ENCODE measurements at places on chromosomes 5 and 9.

DNA sequence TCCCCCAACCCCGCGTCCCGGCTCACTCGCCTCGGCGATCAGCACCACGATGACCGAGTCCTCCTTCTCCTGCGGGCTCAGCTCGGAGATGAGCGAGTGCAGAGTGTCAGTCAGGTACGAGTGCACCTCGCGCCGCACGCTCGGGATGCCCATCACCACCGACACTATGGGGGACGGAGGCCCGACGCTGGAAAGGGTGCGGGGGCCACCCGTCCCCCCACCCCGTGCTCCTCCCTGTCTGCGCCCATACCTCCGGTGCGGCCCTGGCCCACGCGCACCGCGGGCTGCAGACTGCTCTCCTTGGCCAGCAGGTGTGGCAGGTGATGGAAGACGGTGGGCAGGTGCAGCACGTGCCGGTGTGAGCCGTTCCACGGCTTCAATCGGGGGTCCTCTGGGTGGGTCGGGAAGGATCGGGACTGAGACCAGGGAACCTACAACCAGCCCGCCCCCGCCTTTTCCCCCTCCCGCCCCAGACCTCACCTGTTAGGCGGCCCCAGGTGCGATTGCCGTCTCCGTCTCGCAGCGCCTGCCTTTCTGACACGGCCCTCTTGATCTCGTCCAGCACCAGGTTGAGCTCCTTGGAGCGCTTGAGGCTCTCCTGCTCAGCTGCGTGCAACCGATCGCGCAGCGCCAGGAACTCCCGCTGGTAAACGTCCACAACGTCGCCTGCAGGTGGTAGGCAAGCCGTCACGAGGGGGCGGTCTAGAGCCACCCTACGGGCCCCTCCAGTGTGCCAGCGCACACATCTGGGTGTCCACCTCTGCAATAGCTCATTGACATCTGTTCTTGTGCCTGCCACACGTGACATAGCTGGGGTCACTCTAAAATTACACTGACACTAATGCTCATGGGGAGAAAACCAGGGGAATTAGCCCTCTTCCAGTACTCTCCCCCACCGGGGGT is 5.1 kb downstream of the MGAT4B start:
- no peak for DNase-seq

GRCh38 chr5:179139936-179140235 is 79.7 kb downstream of the ZNF354C start:
- no peak for DNase-seq

DNA sequence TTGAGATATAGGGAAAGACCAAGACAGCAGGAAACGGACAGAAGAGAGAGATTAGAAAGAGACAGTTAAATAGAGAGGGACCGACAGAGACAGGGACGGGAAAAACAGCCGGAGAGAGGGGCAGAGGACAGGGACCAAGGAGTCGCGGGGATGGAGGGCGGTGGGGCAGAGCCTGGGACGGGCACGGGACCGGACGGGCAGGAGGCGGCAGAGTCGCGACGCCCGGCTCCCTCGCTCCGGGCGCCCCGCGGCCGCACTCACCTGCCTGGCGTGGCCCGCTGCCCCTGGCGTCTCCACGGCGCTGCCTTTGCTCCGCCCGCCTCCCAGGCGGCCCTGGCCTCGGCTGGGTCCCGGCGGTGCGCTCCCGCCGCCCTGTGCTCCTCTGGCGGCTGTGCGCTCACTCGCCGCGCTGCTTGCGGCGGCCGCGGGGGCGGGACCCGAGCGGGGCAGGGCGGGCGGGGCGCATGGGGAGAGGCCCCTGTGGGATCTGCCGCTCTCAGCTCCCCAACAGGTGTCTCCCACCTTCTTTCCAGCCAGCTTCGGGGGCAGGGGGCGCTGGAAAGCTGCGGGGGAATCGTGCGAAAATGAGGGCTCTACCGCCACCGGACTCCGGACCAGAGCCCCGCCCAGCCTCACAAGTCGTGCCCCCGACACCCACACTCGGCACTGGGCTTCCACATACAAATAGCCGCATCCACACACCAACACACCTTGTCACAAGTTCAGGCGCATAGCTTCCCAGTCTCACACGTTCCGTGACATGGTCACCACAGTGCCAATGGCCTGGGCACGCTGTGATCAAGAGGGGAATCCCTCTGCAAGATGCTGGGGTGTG is at the start of gene ARID3C:
Gene ARID3C (minus strand): TSS at position 411 of the 835 bp plus-strand sequence. CDS start 1,052 bp downstream, outside the sequence.
- DNase-seq, result no peak

DNA sequence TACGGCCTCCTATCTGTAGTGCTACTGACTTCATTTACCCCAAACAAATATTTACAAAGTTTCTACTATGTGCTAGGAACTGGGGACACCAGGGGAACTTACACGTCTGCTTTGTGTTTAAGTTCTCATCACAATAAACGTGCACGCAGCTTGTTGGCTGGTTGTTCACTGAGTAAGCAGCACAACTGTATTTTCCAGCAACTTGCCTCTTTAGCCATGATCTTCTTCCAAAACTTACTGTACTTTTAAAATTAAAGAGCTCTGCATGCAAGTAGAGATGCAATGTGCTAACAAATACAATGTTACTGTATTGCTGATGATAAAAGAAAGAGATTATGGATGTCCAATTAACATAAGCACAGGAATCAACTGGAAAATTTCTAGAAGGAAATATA is 62.8 kb downstream of the RAPGEF1 start:
- no peak for DNase-seq

DNA sequence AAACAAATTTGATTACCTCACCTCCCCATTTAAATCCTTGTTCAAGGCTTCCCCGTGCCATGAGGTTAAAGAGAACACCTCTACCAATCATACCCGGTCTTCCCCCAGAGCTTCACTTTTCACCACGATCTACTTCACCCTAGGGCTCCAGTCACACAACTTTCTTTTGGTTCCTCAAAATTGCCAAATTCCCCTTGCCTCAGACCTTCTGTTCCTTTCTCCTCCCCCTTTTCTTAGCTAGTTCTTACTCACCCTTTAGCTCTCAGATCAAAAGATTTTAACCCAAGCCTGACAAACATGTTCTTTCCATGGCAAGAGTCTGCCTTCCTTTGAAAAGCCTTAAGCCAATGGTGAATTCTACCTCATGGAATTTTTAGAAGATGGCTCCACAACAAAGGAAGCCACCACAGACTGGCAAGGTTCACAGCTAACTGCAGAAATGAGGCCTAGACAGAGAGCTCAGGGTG is 56.7 kb downstream of the MAPKAP1 start:
- DNase-seq, result no peak

GRCh38 chr5:150596826-150597225 is 43.6 kb upstream of the SYNPO start:
- DNase-seq, result no peak
